ENCODE measurements at places on chromosomes 3 and 15. TPM values are rescaled to one million over a fixed set of nuclear protein-coding genes. Genes with fewer than 3 reads are reported as not detected.

The CCR9 gene
- total RNA-seq, result not detected

The AQP9 gene
- 0.40 TPM for total RNA-seq

The HTD2 gene
- 14.8 TPM for total RNA-seq

The GOLGA8K gene
- 0.40 TPM for total RNA-seq

The MED12L gene
- 0.30 TPM for total RNA-seq

The ARMC8 gene
- 57.0 TPM for total RNA-seq
